M059J (cell line): ENCODE measurements at places on chromosomes 3 and 15.
A peak's percentile ranks its signal among the peaks of the same experiment; 100 is the strongest.

DNA sequence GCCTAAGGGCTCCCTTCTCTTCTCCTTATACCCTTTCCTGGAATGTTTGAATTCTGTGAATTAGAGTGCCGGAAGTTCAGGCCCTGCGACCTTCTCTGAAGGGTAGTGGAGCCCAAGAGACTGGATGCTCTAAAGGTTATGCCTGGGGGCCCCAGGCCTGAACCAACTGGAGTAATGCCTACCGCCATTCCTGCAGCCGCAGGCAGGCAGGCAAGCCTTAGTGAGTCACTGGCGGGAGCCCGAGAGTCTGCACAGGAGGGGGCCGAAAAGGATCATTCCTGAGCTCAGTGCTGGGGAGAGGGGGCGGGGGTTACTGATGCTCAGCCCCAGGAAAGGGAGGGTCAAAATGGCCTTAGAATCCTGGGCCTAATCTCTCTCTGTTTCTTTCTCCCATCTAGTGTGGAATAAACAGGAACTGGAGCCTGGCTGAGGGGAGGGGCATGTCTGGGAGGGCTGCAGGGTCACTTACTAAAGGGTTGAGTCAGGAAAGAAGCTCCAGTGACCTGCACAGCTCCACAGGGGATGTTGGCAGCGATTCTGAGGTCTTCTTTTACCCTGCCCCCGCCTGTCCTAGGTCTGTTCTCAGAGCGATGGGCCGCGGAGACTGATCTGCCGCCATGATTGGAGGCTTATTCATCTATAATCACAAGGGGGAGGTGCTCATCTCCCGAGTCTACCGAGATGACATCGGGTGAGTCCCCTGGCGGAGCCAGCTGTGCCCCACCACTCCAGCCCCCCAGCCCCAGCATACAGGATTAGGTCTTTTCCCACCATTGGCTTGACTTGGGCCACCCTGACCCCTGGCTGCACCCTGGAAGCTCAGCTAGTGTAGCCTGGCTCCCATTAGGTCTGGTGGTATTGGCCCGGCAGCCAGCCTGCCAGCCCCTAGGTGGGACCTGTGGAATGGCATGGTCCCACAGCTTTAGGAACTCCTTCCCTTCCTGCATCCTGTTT is 2.0 kb downstream of the AP2M1 start:
- DNase-seq: peak; percentile 98

DNA sequence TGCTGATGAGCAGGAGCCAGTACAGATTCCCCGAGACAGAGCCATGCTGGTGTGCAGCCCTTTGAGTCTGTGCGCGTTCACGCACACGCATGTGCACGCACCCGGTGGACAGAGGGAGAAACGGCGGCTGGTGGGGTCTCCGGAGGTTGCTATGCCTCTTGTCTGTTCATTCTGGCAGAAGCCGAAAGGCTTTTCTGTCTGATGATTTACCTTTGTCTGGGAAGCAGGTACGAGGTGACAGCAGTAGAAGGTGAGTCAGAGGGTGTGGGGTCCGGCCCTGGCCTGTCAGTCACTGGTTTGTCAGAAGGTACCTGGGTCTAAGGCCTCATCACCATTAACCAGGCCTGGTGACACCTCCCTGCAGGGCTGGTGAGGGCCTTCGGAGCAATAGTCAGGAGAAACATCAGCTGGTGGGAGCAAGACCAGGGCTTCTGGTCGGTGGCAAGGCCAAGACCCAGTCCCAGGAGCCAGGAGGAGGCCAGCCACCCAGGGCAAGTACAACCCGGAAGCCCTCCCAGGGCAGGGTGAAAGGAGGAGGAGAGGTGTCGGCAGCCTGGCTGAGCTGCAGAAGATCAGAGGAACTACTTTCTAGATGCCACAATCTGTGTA is 7.5 kb downstream of the PCSK6 start:
- no peak for DNase-seq

DNA sequence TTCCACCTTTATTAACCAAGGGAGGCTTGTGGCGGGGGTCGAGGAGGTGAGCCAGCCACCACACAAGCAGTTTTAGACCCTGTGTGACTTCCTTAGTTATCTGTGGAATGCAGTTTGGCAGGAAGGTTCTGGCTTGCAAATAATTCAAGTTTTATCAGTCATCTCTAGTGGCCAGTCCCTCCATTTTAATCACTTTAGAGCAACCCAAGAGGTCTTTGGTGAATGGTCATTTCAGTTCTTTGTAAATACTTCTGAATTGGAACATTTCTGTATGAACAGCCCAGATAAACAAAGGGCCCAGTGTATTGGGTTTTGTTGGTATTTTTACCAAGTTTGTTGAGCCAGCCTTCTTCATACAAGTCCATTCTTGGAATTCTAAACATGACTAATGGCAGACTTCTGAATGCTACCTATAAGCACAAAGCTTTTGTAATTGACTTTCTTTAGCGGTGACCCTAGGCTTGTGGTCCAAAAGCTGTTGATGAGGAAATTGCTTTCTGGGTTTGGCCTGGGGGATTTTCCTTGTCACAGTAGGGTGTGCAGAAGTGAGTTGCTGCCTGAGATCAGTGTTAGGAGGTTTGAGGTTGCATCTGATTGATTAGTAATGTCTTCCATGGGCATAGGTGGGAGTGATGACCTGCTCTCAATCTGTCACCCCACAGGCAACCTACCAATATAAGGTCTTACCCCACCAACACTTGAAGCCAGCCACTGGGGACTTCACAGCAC is 193.3 kb upstream of the TOPAZ1 start:
- peak; percentile 69 for DNase-seq

- no peak for DNase-seq
Observed at GRCh38 chr15:62021991-62022600, 38.2 kb downstream of the VPS13C start.

DNA sequence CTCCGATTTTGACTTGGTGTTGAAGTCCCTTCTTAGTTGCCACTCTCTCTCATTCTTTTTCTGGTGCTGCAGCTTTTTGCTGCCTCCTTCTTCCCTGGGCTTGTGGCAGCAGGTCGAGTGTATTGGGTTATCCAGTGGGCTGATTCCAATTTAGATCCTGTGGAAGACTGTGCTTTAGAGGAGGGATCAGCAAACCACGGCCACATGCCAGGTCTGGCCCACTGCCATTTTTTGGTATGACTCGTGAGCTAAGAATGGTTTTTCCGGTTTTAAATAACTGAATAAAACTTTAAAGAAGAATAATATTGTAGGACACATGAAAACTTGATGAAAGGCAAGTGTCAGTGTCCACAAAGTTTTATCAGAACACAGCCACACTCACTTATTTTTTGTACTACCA is 330.5 kb downstream of the ROBO2 start:
- peak; percentile 4 for DNase-seq

DNA sequence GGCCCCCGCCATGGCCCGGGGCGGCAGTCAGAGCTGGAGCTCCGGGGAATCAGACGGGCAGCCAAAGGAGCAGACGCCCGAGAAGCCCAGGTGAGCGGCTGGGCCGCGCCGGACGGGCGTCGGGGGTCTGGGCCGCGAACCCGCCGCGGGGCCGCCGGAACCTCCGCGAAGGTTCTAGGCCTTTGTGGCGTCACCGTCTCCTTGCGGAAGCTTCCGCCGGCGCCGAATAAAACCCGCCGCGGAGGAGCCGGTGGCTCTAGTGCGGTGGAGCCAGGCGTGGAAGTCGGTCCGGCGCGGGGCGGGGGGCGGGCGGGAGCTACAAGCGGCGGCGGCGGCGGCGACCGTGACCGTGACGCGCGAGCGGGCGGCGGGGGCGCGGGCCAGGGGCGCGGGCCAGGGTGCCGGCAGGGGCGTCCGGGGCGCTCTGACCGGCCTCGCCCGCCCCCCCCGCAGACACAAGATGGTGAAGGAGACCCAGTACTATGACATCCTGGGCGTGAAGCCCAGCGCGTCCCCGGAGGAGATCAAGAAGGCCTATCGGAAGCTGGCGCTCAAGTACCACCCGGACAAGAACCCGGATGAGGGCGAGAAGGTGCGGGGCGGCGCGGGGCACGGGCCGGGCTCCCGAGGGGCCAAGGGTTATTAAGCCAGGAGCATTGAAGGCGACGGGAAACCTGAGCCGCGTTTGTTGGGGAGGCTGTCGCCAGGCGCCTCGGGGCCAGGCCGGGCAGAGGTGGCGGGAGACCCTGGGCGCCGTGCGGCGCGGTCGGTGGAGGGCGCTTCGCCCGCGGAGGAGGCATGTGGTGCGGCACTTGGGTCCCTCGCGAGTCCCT is at the start of gene DNAJA4:
Gene DNAJA4 (plus strand): TSS at position 259 of the 833 bp plus-strand sequence. CDS start 202 bp downstream, at position 461.
- no peak for DNase-seq

DNA sequence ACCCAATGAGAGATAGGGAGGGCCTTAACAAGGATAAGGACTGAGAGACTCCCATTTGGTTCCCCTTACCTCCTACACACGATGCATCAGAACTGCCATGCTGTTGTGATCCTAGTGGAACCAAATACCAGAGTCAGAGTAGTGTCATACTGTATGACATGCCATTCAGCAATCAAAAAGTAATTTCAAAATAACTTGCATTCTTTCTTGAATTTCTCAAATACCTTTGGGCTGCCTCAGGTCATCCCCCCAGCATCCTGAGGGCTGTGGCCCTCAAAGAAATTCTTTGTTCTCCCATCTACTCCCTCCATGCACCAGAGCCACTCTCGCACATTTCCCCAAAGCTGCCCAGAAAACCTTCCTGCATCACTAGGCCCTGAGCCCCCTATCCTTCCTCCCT is 68.9 kb upstream of the PPP2R3A start:
- DNase-seq: peak; percentile 84

GRCh38 chr3:142839831-142840230 is 49.1 kb downstream of the PCOLCE2 start:
- DNase-seq: no peak

DNA sequence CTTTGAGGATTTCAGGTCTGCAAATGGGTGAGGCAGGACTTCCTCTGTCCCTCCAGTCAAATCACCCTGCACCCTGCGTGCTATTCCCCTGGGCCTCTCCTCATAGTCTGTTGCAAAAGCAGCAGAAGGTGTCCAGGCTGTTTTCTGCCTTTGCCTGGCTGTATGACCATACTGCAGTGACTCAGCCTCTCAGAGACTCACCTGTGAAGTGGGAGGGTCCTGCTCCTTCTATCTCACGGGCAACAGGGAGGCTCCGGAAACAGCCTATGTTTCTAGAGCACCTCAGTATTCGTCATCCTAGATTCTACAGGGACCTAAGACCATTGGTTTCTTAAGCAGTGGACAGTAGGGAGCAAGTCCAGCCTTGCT is 216.4 kb downstream of the TLE3 start:
- no peak for DNase-seq

- peak; percentile 72 for DNase-seq
Observed at GRCh38 chr3:113769551-113769950, 22.7 kb downstream of the ATP6V1A start.
